Daoy (cell line): ENCODE measurements at places on chromosomes 3 and 15.

GRCh38 chr3:56839784-56840715 is 38.3 kb upstream of the ARHGEF3 start:
- peak; percentile 57 for DNase-seq

DNA sequence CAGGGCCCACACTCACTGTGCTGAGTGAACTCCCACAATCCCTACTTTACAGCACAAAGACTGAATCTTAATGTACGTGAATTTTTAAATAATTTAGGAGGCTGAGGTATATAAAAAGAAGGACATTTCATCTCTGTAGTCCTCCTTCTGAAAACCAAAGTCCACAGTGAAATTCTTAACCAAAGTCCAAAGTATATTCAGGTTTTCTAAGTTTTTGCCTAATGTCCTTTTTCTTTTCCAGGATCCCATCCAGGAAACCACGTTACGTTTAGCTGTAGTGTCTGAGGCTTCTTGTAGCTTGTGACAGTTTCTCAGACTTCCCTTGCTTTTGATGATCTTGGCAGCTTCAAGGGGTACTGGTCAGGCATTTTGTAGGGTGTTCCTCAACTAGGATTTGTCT is 44.5 kb downstream of the SCAP start:
- DNase-seq, result no peak

DNA sequence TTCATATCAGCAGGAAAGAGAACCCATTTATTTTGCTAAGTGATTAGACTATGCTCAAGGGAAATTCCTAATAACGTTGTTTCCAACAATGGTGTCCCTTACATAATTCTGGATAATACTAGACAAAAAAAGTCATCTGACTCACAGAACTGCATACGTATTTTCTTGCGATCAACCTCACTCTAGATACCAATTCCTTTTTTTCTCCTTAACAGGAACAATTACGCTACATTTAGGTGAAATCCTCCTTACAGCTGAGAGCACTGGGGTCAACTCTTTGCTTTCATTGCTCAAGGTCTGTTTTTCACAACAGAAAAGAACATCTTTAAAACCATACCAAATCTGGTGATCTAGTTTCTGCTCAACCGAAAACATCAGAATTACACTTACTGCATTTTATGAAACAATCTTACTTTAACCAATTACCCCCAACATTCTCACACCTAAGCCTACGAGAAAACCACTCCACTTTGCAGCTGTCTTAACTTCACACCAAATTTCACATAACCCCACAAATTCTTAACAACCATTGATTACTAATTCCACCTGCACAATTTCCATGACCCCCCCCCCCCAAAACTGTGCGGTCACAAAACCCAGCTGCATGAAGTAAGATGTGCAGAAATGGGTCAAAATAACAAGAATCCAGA is 61.2 kb upstream of the ICE2 start:
- DNase-seq, result no peak

DNA sequence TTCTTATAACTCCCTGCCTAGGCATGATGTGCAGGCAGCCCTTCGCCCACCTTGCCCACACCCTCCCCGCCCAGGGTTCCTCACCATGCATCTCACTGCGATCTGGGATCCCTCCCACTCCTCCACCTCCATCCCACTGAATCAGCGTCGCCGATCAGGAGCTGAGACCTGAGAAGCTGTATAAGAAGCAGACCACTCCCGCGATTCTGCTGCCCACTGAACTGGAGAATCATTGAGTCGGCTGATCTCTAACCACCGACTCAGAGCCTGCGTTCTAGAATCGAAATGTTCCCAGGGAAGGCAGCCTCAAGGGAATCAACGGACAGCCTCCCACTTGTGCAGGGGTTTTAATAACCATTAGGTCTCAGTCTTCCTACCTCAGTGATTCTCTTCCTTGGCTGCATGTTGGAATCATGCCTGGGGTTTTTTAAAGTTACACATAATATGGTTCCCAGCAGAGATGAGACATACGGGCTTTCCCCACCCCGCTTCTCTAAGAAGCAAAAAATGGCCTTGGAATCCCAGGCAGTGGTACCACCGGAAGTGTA is 60.2 kb downstream of the TMEM44 start:
- DNase-seq, result peak; percentile 67

- DNase-seq, result no peak
Observed at GRCh38 chr15:62404194-62404985, 239.3 kb upstream of the C2CD4B start.

DNA sequence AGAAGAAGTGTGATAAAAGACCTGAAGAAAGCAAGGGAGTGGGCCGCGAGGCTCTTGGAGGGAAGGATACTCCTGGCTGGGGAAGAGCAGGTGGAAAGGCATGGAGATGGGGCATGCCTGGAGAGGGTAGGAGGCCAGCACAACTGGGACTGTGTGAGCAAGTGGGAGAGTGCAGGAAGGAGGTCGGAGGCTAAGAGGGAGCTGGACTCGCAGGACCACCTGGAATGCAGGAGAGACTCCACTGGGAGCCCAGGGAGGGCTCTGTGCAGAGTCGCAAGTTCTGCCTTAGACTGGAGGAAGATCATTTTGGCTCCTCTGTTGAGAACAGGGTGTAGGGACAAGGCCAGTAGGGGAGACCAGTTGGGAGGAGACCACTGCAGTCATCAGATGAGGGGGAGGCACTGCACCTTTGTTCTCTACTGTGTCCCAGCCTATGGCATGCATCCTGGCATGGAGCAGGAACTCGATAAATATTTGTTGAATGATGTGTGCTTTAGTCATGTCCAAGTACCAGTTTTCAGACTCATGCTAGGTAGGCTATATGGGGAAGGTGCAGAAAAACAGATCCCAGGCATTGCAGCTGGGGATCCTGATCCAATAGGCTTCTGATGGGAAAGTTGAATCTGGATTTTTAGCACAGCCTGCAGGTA is 13.7 kb downstream of the FAM107A start:
- DNase-seq, result peak; percentile 51

DNA sequence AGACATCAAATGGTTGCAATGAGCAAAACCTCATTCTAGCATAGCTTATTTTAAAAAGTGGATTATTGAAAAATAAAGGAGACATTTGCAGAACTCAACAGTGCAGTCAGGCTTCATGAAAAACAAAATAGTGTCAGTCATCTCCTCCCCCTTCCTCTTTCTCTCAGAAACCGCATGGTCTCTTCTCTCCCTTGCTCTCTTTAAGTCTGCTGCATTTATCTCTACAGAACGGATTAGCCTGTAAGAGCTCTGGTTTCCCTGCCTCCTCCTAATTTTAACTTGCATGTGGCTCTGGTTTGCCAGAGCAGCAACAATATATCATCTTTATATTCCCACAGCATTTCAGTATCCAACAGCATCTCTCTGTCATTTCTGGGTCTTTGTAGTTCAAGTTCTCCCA is 609.0 kb downstream of the MECOM start:
- no peak for DNase-seq

DNA sequence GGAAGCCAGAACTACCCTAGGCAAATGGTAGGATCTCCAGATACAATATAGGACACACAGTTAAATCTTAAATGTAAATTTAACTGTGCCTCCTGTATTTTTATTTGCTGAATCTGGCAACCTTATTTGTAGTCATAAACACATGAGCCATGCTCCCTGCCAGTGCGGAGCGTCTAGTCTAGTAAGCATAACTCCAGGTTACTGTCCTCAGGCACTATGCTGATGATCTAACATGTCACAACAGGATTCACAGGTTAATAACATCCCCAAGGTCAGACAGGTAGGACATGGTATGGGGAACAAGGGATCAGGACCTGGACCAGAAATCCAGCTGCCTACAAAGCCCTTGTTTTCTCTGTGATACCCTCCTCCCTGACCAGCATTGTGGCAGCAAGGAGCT is 305.1 kb downstream of the CACNA2D3 start:
- no peak for DNase-seq

DNA sequence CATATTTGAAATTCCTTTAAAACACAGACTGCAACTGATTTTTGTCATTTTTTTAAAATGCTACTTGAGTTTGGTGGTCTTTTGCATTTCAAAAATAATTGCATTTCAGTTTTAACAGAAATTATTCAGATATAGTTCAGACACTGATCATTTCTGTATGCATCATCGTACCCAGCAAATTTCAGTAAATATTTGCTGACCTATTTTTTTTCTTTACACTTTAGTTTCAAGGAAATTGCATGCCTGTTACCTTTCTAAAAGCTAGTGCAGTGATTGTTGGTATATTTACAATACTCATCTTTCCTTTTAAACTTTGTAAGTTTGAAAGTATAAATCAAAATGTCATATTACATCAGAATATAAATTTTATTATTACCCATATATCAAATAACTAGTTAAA is 32.4 kb downstream of the ALCAM start:
- DNase-seq, result no peak

DNA sequence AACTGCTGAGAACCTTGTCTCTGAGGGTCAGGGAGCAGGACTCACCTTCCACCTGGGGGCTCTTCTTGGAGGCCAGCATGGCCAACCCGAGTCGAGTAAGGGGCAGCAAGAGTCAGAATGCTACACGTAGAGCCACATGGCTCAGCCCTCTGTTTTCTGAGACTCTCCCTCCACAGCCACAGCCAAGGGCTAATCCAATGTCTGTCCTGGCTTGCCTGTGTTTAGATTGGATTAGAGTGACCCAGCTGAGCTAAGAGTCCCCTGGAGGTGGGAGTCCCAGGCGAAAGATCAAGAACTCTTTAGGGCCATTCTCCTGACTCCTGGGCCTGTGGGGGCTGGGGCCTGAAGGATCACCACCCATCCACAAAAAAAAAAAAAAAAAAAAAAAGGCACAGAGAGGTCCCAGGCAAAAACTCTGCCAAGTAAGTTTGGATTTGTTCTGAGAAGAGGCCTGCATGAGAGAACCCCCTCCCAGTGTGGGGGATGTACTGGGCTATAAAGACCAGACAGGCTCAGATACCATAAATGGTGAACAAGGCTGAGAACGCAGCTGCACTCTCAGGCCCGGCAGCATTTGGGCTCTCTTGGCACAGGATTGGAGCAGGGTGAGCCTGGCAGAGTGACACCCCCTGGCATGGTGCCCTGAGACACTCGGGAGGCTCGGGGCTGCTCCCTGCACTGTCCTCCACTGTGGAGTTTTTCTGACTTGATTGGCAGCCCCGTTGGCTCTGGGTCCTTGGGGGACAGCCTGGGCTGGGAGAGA is 88.0 kb upstream of the OSBPL11 start:
- DNase-seq, result no peak

DNA sequence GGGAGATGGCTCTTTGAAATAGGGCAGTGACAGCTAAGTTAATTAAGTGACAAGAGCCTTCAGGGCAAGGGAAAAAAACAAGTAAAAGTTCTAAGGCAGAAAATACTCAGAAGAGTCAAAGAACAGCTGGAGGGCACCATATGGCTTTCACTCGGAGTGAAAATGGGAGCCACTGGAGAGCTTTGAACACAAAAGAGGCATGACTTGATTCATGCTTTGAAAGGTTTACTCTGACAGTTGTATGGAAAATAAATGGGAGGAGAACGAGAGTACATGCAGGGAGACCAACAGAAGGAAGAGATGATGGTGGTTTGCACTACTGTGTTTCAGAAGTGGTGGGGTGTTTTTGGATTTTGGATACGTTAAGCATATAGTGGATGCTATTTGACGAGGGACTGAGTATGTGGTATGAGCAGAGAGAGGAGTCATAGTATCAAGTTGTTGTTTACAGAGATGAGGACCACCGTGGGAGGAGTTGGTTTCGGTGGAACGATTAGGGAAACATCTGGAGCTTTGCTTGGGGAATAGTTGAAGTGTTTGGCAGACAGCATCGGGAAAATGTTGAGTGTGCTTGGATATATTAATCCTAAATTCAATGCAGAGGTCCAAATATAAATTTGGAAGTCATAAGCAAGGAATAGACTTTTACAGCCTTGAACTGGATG is 411.5 kb downstream of the GABRG3 start:
- DNase-seq, result no peak

GRCh38 chr3:118742760-118743159 is 291.9 kb downstream of the IGSF11 start:
- DNase-seq, result no peak

DNA sequence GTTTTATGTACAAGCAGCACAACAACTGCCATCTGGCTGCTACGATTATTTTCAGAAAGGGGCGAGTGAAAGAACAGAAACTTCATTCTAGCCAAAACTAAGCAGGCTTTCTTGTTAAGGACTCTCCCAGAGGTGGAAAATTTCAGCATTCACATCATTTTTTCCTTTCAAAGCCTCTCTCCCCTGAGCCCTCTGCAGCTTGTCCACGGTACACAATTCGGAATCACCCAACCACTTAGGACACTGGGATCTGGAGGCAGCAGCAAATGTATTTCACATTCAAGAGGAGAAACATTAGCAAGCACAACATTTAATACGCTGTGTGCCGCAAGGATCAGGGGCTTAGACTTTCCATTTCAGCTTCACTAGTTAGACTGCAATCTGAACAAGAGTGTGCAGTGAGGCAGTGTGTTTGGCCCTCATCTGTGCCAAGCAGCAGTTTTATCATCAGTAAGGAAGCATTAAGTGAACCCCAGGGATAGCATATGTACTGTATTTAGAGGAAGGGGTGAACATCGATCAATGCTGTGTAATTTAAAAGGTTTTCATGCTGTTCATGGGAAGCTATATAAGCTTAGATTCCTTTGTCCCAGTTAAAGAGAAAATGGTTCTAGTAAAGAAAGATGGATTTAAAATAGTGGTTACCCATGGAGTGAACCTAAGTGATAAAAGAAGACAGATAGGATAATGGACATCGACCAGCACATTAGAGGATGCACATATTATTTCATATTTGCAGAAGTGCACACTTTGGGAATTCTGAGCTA is 504.9 kb downstream of the TBL1XR1 start:
- no peak for DNase-seq

DNA sequence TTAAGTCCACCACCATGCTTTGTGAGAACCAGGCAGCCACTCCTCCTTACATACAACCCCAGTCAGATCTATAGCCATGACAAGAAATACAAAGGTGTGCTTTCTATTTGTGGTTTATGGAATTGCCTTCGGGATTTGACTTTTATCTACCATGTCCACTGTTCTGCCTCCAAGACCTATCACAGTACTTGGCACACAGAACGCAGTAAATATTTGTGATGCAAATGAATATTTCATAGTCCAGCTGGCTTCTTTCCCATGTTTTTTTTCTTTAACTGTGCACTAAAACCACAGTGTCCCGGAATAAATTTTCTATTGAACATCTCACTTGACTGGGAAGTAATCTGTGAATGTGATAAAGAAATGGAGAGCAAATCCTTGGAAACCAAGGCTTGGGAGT is 314.7 kb downstream of the RORA start:
- DNase-seq, result no peak

DNA sequence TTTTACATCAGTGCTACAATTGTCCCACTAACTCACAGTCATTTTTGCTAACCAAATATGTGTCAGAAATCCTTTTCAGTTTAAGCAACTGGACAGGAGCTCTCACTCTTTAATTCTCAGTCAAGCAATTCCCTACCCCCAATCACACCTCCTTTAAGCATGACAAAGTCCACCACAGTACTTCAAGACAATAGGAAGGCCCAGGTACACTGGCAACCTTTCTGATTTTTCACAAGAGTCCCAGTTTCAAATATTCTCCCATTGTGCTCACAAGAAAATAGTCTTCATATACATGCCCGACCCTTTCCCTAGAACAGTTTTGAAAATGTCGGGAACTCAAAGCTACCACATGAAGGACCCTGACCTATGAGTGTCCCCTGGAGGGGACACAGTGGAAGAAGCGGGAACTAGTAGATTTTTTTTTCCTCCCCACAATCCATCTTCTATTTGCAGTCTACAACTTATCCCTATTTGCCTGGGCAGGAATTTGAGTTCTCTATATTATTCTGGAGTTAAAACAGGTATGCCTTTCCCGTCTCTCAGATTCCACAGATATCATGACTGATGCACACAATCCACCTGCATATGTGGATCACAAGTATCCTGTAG is 413.5 kb downstream of the TIGIT start:
- no peak for DNase-seq
